ENCODE measurements at places on chromosomes 3 and 15.

GRCh38 chr15:35757765-35758164, 211.8 kb upstream of the DPH6 start:
- no peak for DNase-seq

GRCh38 chr3:79018671-79019136, 749.1 kb downstream of the ROBO1 start:
- no peak for DNase-seq

GRCh38 chr3:147246906-147247305, 159.4 kb downstream of the ZIC4 start:
- no peak for DNase-seq

DNA sequence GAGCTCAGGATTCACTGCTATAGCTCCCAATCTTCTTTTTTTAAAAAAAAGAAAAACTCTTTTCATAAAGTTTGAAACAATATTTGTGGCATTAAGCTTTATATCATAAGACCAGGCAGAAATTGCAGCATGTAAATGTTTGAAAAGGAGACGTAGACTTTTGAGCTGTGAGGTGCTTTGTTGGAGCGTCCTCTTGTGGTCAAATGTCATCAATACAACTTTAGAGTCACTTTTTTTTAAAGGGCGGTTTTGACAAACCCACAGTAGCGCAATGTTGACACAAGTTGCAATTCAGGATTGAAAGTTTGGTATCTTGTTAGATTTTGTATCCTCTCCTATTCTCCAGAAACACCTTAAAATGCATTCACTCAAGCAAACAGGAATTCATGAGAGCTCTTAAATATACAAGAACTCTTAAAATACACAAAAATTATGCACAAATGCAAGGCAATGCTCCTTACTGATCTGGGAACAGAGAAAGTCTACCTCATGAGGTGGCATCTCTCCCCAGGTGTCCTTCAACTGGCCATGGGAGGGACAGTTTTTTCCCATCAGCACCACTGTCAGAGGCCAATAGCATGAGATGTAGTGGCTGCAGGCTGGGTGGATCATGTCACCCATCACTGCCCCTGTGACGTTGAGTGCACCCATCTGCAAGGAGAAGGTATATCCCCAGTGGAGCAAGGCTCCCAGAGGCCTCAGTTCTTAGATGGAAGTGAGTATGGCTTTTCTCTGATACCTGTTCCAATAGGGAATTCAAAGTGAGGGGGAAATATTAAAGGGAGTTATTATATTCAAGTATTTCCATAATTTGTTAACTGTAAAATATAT, 70.7 kb downstream of the ANXA2 start:
- peak; percentile 16 for DNase-seq

GRCh38 chr15:70264738-70265465, 167.2 kb upstream of the TLE3 start:
- no peak for DNase-seq

All from stimulated activated CD4-positive, alpha-beta T cell treated with anti-CD3 and anti-CD28 coated beads, TNF-alpha, amount 100 ng/mL, for 24 hours (primary cell).